ENCODE measurements at places on chromosomes 3 and 15.

GRCh38 chr3:33299395-33300081 lies 22.3 kb downstream of the FBXL2 start:
- no peak for DNase-seq

- no peak for DNase-seq
Observed at GRCh38 chr15:85010071-85010385, 28.4 kb downstream of the PDE8A start.

DNA sequence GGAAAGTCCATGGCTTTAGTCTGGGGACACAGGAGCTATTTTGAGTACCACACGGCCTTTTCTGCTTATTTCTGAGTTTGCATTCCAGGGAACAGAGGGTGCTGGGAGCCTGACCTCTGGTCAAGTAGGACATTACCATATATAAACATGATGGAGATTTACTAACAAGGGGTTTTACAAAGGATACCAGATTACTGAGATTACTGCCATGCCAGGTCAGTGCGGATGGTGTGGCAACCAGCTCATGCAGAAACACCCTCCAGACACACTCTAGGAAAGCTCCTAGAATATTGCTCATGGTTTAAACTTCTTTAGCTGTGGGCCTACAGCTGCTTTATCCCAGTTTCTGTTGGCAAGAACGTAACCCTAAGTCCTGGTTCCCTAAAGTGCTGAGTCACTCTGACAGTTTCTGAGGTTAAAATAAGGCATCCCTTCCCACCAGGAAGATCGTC lies 54.3 kb upstream of the AGTR1 start:
- DNase-seq = no peak

GRCh38 chr15:92981333-92981732 lies 81.2 kb downstream of the CHD2 start:
- DNase-seq = no peak

- DNase-seq = no peak
Observed at GRCh38 chr3:99439892-99440291, 198.5 kb upstream of the COL8A1 start.

GRCh38 chr3:101695779-101696372 lies 9.4 kb upstream of the RPL24 start:
- DNase-seq = no peak

- no peak for DNase-seq
Observed at GRCh38 chr3:30640851-30641250, 34.5 kb downstream of the TGFBR2 start.

- DNase-seq = no peak
Observed at GRCh38 chr15:29516929-29517328, 247.3 kb upstream of the NSMCE3 start.

GRCh38 chr3:99232696-99233095 lies 331.2 kb upstream of the DCBLD2 start:
- no peak for DNase-seq

DNA sequence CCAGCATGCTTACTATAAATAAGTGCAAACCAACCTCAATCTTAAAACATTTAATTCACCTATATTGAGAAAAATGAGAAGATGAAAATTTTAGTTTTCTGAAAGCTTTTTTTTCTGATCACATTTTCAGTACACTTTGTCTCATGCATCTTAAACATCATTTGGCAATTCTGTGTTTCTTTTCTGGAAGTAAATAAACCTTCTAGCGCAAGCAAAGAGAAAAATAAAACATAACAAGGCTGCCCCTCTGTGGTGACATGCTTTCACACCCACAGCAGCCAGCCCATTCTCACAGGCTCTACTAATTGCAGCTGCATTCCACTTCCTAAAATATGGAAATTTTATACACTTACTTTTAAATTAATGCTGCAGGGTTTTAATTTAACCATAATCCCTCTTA lies 90.1 kb downstream of the NEK10 start:
- DNase-seq = peak; percentile 18

DNA sequence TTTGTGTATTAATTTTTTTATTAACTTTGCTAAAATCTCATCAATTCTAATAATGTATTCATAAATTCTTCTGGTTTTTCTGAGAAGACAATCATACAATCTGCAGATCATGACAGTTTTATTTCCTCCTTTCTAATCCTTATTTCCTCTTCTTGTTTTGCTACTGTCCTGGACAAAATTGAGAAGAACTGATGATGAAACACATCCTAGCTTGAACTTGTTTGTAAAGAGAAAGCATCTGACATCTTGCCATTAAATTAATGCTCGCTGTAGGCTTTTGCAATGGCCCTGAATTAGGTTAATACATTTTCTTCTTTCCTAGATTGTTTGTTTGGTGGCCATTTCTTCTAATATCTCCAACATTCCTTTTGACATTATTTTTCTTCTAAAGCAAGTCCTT lies 110.9 kb upstream of the TPM1 start:
- DNase-seq = no peak

GRCh38 chr3:159828542-159828943 lies 160.1 kb upstream of the IL12A start:
- DNase-seq = peak; percentile 85

DNA sequence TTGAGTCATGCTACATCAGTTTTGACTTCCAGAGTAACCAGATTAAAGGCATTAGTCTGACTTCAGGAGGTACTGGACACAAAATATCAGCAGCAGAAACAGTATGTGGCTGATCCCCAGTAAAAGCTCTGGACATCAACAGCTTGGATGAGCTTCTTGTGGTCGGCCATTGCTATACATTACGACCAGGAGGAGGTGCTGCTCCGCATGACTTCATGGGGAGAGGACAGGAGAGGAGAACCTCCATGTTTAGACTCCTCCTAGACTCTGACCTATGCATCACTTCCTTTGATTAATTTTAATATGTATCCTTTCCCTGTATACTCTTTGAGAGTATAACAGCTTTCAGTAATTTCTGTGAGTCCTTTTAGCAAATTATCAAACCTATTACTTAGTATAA lies 285.6 kb upstream of the ARHGEF26 start:
- DNase-seq = peak; percentile 29

DNA sequence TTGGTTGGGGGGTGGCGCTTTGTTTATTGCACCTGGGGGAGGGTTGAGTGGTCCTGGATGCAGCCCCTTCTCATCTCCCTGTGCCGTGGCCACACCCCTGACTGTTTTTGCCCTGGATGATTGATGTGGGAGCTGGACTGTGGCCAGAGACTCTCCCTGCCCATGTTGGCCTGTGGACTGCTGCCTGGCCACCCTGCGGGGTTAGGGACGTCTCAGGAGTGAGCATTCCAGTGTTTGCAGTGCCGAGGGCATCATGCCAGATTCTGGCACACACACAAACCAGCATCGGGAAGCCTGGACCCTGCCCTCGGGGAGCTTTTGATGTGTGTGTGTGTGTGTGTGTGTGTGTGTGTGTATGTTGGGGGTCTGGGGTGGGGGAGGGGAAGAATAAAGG lies 15.8 kb downstream of the APBA2 start:
- no peak for DNase-seq

- no peak for DNase-seq
Observed at GRCh38 chr3:2945121-2945520, 165.1 kb downstream of the IL5RA start.

DNA sequence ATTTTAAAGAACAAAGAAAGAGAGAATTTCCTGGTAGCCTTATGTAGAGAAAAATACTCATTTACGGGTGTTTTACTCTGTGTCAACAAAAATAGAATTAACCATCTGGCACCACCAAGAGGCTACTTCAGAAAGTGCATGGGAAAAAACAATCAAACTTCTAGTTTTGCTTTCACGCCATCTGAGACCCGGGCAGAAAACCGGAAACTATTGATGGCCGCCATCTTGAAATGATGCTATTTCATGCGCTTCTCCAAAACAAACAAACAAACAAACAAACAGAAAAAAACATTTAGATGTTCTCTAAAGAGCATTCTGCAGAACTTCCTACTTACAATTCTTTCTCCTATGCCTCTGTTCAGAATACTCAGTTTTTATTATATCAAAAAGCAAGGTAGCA lies 49.4 kb upstream of the SYNPR start:
- DNase-seq = peak; percentile 68

GRCh38 chr3:174170248-174170647 lies 688.9 kb upstream of the NAALADL2 start:
- DNase-seq = peak; percentile 82

DNA sequence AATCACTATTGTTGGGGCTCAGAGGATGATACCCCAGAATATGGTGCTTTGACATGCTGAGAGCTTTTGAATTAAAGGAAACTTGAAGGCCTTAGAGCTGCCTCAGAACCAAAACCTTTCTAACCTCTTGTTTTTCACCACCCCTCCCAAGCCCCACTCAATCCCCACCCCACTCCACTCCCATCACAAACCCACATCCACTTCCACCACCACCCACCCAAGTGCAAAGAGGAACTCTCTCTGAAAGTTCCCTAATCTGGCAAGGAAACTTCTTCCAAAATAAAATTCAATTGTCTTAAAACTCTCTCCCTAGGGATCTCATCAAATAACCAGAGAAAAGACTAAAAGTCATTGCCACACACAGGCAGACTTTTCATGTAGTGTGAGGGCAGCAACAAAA lies 301.2 kb upstream of the ARHGEF26 start:
- DNase-seq = no peak

- no peak for DNase-seq
Observed at GRCh38 chr3:23219117-23219516, 16.0 kb downstream of the UBE2E2 start.

DNA sequence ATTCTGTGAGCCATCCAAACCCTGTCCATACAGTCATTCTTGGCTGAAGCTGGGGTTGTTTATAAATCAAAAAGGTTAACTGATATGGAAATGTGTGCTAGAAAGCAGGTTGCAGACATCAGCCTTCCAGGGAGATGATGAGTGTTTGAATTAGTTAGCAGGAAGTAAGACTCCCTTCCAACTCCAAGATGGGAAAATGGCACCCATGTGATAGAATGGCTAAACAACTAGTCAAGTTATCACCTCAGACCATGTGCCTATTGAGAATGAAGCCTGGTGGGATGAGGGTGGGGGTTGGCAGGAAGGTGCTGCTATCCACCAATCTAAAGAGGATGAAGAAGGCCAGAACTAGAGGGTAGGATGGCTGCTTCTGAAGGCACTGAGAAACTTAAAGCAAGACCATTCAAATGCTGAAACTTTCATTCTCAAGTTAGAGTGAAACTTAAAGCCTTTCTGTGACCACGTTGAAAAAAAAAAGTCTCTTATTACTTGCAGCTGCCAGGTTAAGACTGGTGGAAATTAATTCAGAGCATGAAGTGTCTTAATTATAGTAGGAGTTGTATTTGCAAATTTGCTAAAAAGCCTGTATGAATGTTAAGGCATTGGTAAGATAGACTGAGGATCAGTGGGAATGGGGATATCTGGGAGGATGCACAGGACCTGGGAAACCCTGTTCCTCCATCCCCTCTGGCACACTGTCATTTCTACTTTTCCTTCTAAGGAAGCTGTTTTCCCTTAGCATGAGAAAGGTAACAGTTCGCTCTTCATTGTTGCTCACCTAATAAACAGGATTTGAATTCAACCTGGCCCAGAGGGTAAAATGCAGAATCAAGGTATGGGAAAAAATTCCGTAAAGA lies 36.8 kb downstream of the CCR3 start:
- DNase-seq = no peak

DNA sequence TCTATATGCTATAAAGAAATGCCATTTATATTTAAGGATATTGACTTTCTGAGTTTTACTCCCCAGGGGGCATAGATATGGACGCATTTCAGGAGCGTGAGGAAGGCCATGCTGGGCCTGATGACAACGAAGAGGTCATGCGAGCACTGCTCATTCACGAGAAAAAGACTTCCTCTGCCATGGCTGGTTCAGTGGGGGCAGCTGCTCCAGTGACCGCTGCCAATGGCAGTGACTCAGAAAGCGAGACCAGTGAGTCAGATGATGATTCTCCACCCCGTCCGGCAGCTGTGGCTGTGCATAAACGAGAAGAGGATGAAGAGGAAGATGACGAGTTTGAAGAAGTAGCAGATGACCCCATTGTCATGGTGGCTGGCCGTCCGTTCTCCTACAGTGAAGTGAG lies 38.4 kb downstream of the GTF2E1 start:
- DNase-seq = no peak

DNA sequence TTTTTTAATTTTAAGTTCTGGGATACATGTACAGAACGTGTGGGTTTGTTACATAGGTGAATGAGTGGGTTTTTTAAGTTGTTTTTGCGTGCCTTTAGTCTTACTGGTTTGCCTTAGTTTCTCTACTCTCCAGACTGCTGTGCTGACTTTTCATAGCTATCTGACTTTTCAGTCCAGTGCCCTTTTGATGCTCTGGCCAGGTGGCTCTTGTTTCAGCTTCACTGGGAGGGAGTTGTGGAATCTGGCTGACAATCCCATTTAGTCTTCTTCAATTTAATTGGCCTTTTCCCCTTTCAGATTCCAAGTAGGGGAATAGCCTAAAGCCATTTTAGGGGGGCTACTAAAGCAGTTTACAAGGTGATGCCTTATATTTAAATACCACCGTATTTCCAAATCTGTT lies 30.1 kb downstream of the FNDC3B start:
- DNase-seq = peak; percentile 21

DNA sequence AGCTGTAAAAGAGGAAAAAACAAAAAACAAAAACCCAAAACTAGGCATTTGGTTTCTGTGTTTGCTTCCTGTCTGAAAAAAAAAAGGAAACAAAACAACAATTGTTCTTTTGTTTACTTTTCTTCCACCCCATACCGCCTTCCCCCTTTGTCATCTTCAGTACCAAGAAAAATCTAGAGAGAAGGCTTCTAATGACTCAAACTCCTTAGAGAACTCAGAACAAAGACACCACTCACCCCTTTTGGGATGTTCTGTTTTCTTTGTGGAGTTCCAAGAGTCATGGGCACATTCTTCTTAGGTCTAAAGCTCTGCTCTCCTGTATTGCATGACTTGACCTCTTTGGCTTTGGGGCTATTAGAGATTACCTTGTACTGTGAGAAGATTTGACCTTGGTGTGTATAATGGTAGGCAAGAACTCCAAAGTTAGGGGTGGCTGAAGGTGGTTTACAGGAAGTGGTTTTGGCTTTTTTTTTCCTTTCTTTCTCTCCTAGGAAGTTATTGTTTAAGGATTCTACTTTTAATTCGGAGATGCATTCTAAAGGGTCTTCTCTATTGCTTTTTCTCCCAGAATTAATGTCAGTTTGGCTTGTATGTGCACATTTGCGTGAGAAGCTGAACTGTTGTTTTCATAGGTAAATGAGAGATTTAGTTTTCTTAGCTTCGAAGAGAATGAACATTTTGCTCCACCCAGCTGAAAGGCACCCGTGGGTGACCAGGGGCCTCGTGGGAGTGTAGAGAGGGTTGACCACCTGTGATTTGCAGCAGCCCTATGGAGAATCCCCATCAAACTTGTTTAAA lies 39.5 kb upstream of the ZBTB20 start:
- DNase-seq = no peak

- no peak for DNase-seq
Observed at GRCh38 chr3:71636001-71636400, 52.5 kb upstream of the FOXP1 start.

- DNase-seq = no peak
Observed at GRCh38 chr3:31815631-31816440, 165.2 kb downstream of the OSBPL10 start.

DNA sequence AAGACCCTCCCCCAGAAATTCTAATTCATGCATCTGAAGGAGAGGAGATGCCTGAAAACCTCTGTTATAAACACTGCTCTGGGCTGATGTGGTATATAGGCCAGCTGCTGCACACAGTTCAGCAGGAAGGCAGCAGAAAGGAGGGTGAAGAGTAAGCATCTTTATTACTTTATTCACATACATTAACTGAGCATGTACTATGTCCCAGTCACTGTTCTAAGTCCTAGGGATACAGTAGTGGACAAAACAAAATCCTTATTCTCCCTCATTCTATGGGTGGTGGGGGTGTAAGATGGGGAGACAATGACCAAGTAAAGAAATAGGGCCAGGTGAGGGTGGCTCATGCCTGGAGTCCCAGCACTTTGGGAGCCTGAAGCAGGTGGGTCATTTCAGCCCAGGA lies 17.8 kb upstream of the CHRNB4 start:
- DNase-seq = no peak
